ENCODE measurements at places on chromosomes 5 and 9.

GRCh38 chr9:75242426-75242825 lies 154.1 kb downstream of the OSTF1 start:
- DNase-seq: no peak

DNA sequence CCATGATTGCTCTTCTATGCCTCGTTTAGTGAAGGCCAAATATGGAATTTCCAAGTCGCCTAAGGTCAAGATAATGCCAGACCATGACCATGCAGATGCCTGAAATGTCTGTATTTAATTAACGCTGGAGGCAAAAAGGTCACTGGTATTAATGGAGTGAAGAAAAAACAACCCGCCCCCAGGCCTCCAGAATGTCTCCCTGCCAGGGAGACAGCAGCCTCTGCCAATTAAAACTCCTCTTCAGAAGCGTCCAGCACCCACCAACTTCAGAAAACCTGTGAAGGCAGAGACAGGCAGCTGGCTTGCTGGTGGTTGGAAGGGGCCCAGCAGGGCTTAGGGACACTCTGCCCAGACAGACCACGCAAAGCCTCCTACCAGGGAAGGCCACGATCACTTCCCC lies 94.4 kb downstream of the VAV2 start:
- DNase-seq: no peak

- DNase-seq: no peak
Observed at GRCh38 chr5:167578977-167579692, 712.3 kb upstream of the WWC1 start.

DNA sequence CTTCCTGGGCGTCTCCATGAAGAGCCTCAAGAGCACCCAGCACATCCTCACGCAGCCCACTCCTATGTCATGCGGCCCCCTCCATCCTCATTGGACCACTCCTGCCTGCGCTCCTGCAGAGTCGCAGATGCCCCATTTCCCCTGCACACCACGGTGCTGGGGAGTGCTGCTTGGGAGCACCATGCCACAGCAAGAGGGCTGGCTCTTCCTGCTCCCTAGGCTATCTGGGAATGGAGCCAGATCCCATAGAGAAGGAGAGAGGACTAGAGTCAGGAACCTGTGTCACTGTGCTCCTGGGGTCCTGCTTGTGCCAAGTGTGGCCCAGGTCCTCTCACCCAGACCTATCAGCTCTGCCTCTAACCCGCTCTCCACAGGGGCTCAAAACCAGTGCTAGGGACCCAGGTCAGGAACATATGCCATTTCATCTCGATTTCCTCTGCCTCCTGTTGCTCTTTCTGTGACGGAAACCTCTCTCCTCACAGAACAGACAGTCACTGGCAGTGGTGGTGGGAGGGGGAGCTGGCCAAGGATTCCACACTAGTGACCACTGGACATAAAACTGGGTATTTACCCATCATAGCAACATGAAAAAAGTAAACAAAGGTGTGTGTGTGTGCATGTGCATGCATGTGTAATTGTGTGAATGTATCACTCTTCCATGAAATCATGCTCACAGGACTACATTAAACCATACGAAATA lies 178.4 kb downstream of the TTLL11 start:
- no peak for DNase-seq

DNA sequence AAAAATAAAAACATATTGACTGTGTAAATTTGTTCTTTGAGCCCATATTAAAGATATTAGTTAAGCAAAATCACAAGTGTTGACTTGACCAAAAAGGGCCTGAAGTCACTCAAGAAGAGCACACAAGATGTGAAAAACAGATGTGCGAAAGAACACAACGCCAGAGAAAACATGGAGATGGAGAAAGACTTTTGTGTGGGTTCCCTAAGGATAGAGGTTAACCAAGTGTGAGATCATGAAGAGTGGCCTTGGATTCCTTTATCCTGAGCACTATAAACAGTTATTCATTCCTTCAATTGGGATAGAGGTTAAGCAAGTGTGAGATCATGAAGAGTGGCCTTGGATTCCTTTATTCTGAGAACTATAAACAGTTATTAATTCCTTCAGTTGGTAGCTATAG lies 361.8 kb downstream of the CDH18 start:
- no peak for DNase-seq

DNA sequence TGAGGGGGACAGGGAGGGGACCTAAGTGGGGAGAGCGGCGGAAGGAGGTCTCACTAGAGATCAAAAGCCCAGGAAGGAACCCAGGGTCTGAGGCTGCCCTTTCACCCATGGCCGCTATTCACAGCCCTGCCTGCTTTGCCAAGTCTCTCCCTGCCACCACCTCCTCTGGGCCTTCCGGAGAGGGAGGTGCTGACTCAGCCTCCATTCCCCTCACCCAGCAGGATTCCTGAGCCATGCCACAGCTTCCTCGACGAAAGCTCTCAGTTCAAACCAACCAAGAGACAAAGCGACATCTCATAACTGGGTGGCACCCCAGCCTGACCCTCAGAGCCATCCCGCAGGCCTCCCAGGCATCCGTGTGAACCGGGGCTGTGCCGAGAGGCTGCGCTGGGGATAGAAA lies 36.7 kb downstream of the PAX5 start:
- DNase-seq: no peak

DNA sequence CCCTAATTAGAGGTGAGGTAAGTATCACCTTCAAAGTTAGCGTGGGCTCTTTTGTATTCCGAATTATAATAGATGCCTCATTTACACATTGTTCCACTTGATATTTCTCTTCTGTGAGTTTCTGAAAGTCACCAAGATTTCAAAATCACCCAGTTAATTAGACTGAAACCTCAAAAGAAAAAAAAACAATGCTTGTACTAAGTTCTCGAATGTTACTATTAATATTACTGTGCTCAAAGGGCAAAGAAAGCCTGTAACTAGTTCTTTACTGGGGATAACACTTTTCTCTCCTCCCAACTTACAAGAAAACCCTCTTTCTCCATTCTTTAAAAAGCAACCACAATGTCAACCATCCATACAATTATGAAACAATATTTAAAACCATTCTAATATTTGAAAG lies 98.5 kb downstream of the STRBP start:
- DNase-seq: no peak

DNA sequence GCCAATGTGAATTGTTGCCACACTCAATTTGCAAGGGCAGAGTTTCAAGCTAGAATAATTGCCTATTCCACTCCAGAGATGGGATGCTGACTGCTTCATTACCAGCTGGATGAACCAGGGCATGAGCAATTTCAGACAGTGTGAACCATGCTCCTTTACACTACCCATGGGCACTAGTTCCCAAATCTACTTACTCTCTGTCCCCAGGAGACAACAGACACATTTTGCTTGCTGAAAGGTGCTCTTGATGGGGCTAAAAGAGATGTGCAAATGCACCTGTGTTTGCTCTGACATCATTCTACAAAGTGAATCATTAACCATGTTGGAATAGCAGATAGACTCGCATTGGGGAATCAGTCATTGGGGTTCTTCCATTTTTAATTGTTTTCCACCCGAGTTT lies 522.3 kb upstream of the NUDT12 start:
- no peak for DNase-seq

GRCh38 chr5:175692235-175692995 lies 34.5 kb downstream of the HRH2 start:
- no peak for DNase-seq

GRCh38 chr9:84285381-84285780 lies 55.2 kb downstream of the SLC28A3 start:
- no peak for DNase-seq

- DNase-seq: no peak
Observed at GRCh38 chr5:24353611-24354010, 291.2 kb downstream of the CDH10 start.

DNA sequence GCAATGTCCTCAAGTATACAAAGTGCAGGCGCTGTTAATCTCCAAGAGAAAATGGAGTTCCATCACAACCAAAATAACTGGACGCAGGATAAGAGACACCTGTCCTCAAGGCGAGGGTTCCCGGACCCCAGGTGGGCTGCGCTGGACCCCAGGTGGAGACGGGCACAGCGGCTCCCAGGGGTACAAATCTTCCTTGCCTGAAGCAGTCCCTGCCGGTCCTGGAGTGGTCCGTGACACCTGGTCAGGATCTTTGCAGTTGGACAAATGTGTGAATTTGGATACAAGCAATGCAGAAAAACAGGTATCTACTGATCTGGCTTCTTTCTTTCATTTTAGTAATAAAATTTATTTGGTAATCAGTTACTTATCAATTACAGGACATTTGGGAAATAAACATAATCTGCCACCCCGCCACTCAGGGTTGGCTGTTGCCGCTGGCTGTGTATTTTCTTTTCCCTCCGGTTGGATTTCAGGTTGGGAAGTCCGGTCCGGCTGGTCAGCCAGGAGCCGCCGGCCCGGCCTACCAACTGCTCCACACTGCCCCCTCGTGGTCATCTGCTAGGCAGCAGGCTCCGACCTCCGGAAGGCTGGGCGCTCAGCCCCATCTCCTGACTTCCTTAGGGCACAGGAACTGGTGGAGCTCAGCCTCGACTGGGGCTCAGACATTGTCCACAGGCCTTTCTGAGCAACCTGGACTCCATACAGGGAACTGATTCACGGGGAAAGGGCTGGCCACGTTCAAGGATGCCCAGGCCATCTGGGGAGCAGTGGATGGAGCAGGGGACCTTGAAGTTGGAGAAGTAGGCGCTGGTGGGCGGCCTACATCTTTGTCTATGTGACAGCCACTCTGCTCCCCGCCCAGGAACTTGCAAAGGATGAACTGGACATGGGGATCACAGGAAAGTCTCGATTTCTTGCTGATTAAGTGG lies 43.4 kb downstream of the NXNL2 start:
- DNase-seq: peak; percentile 79

DNA sequence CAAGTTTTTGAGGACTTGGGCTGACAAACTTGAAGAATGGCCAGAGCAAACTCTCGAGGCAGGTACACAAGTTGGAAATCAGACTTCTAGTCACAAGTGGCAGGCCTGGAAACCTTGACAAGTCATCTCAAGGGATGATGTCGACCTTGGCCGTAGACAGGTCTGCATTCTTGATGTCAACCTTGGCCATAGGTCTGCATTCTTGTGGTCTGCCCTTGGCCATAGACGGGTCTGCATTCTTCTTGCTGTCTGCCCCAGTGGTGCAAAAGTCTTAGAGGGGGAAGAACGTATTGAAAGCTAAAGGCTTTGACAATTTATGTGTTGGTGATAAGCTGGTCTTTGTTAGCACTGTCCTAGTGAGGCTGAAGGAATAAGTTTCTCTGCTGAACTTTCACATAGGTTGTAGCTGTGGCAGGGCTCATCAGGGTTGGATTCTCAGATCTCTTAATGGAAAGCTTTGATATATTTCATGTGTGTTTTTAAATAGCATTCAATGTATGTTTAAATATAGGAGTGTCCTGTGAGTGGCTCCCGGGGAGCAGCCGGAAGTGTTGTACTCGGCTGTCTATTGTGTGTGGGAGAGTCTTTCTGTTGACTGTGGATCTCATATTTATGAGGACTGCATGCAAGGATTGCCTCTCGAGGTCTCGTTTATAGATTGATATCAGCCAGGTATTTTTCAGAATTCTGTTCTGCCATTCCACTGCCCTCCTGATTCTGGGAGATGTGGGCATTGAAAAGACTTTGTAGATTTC lies 27.0 kb downstream of the SUB1 start:
- DNase-seq: no peak

- no peak for DNase-seq
Observed at GRCh38 chr9:116154976-116155697, 1.5 kb downstream of the PAPPA start.

- DNase-seq: no peak
Observed at GRCh38 chr5:63230754-63231153, 652.1 kb downstream of the LRRC70 start.

DNA sequence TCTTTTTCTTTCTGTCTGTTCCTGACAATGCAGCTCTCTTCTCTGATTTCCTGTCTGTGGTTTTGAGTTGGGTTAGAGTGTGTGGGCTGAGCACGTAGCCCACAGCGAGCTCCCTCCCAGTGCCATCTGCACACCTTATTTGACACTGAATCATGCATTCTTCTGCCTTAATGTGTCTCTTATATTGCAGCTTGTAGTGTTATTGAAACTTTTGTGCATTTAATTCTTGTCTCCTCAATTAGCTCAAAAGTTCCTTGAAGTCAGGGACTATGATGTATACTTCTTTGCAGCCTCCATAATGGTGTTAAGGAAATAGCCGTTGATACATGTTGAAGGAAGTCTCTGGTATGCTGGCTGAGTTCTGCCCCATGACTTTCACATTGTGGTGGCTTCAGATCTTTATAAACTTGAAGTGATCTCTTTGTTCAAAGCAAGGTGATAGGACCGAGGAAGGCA lies 576.2 kb upstream of the CLINT1 start:
- no peak for DNase-seq

- DNase-seq: peak; percentile 77
Observed at GRCh38 chr5:141664733-141665461, 13.7 kb upstream of the FCHSD1 start.

- DNase-seq: no peak
Observed at GRCh38 chr9:106830527-106831150, 32.3 kb upstream of the ZNF462 start.

GRCh38 chr5:124652514-124652819 lies 94.0 kb downstream of the ZNF608 start:
- no peak for DNase-seq

DNA sequence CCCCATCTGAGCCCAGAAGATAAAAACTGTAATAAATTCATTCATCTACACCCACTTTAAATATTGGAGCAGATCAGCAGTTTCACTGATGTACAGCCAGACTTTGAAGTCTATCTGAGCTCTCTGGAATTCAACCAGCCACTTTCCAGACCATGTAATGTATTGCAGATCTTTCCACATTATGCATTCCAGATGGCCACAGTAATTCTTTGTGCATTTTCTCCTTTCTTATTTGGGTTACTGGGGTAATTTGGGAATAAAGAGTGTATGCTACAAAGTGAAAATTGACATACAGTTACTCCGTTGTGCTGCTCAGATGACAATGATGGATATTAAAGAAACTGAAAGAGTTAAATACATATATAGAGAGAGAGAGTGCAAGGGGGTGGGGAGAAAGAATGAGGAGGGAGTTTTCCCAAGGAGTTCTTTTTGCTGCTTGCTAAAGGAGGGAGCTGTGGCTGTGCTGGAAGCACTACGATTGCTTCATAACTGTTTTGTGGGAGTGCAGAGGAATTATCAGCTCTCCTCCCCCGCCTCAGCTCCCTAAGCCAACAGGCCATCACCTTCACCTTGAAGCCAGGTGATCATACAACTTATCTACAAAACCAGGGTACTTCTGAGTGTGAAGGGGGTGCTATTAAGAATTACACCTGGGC lies 152.8 kb downstream of the GAS1 start:
- no peak for DNase-seq

GRCh38 chr5:99607124-99607523 lies 678.3 kb upstream of the CHD1 start:
- no peak for DNase-seq

- no peak for DNase-seq
Observed at GRCh38 chr5:20023686-20024180, 35.7 kb upstream of the CDH18 start.

- DNase-seq: no peak
Observed at GRCh38 chr5:139638736-139639618, 9.2 kb upstream of the CXXC5 start.

- DNase-seq: no peak
Observed at GRCh38 chr9:2479056-2479565, 142.5 kb upstream of the VLDLR start.

- no peak for DNase-seq
Observed at GRCh38 chr5:66596636-66597182, 516 bp downstream of the MAST4 start.
